ENCODE measurements at places on chromosomes 5 and 9.

GRCh38 chr5:130747556-130747955, 417.5 kb downstream of the HINT1 start:
- no peak for DNase-seq

- DNase-seq, result no peak
Measured at GRCh38 chr9:13900449-13900848, 413.5 kb downstream of the NFIB start.

- DNase-seq, result no peak
Measured at GRCh38 chr5:38367966-38368365, 109.6 kb downstream of the EGFLAM start.

GRCh38 chr5:165805756-165806155, 2300.3 kb downstream of the MAT2B start:
- DNase-seq, result no peak

GRCh38 chr9:18942801-18943200, 90.2 kb downstream of the SAXO1 start:
- DNase-seq, result no peak

- DNase-seq, result peak; percentile 50
Measured at GRCh38 chr5:132260714-132261551, 3.4 kb downstream of the PDLIM4 start.

DNA sequence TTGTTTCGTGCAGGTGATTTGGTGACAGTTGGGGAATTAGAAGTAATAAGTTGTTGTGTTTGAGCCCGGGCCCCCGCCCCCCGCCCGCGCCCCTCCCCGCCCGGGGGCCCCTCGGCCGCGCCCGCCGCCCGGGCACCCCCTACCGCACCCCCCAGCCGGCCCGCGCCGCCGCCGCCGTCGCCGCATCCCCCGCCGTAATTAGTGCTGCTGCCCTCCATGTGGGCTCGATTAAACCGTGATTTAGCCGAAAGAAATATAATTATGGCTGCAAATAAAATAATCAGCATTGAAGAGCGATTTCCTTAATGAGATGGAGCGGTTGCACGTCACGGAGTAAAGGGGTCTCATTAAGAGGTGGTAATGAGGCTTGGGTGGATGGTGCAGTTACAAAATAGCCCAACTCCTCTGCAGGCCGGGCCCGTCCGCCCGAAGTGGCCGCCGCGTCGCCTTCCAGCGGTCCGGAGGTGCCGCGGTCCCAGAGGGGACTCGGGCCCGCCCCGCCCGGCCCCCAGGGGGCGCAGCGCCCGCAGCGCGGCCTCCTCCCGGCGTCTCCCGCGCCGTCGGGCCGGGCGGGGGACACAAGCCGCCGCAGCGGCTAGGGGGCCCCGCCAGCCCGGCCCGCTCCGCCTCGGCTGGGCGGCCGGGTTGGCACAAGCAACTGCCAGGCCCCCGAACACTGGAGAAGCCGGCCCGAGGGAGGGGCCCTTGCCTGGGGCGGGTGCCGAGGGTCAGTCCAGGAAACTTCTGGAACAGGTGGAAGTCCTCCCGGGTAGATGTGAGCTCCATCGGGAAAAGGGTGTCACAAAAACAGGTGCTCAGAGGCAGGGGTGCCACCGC, 6.9 kb upstream of the OTP start:
- peak; percentile 61 for DNase-seq

DNA sequence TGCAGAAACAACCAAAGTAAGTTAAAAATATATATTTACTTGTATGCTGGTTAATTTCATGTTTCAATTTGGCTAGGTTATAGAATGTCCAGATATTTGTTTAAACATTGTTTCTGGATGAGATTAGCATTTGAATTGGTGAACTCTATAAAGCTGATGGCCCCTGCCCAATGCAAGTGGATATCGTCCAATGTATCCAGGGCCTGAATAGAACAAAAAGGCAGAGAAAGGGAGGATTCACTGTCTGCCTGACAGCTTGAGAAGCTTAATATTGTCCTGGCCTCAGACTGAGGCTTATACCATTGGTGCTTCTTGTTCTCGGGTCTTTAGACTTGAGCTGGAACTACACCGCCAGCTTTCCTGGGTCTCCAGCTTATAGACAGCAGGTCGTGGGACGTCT, 446.7 kb upstream of the ACTBL2 start:
- no peak for DNase-seq

- DNase-seq, result peak; percentile 42
Measured at GRCh38 chr9:77648234-77649108, at the start of gene GNA14. Gene GNA14, minus strand, starts transcription at chr9:77648322. Its CDS starts 529 bp downstream, at chr9:77647793.

DNA sequence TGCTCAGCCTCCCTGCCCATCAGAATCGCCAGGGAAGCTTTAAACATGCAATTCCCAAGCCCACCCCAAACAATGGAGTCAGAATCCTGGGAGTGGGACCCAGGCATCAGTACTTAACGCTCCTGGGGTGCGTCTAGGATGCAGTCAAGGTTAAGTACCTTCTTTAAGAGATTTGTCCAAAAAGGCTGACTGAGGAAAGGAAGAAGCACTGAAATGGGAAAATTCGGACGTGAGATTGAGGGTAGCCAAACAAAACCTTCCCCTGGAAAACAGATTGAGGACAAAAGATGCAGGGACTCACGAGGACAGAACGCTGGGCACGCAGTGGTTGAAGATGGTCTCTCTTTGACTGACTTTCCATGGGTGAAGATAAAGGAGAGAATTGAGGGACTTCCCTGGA, 143.5 kb downstream of the MTX3 start:
- no peak for DNase-seq

GRCh38 chr9:107976767-107977166, 487.2 kb upstream of the KLF4 start:
- peak; percentile 69 for DNase-seq

- DNase-seq, result peak; percentile 19
Measured at GRCh38 chr9:89601856-89602562, 2.8 kb upstream of the GADD45G start.

- DNase-seq, result peak; percentile 18
Measured at GRCh38 chr5:59709846-59710245, 183.7 kb downstream of the PDE4D start.

GRCh38 chr9:111300140-111300735, 29.8 kb downstream of the OR2K2 start:
- no peak for DNase-seq

DNA sequence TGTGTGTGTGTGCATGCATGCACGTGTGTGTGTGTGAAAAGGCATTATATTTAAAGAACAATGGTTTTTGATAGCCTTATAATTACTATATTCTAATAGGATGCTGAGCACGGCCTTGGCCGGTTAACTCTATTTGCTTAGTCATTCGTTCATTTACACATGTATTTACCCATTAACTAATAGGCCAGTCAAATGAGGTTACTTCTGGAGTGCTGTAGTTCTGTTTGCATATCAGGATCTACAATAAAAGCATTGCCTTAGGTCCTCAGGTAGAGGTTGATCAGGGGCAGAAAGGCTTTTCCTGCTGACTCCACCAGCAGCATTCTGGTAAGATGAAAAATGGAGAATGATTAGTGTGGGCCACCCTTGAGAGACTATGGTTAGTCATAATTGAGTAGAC, 219.0 kb downstream of the COMMD10 start:
- no peak for DNase-seq

DNA sequence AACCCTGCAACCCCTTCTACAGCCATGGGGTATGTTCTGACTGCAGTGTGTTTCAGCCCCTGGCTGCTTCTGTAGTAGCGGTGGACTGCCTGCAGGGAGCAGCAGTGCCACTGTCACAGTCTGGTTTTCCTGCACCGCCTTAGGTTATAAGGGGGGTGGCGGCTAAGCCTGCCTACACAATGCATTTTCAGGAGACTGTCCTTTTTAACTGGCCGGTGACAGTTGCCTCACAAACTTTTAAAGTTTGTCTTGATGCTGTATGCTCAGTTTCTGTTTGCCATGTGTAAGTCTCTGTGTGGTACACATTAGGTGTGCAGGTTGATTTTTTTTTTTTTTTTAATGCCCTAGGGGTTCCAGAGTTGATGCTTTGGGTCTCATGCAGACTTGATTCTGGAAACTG, 53.0 kb downstream of the NUP214 start:
- peak; percentile 59 for DNase-seq

GRCh38 chr9:14616188-14616982, 76.8 kb downstream of the ZDHHC21 start:
- no peak for DNase-seq

- no peak for DNase-seq
Measured at GRCh38 chr9:4196376-4196775, 103.5 kb downstream of the GLIS3 start.

GRCh38 chr9:110986529-110986928, 51.7 kb downstream of the LPAR1 start:
- no peak for DNase-seq

GRCh38 chr5:115435778-115436712, 108.5 kb downstream of the FEM1C start:
- DNase-seq, result no peak

DNA sequence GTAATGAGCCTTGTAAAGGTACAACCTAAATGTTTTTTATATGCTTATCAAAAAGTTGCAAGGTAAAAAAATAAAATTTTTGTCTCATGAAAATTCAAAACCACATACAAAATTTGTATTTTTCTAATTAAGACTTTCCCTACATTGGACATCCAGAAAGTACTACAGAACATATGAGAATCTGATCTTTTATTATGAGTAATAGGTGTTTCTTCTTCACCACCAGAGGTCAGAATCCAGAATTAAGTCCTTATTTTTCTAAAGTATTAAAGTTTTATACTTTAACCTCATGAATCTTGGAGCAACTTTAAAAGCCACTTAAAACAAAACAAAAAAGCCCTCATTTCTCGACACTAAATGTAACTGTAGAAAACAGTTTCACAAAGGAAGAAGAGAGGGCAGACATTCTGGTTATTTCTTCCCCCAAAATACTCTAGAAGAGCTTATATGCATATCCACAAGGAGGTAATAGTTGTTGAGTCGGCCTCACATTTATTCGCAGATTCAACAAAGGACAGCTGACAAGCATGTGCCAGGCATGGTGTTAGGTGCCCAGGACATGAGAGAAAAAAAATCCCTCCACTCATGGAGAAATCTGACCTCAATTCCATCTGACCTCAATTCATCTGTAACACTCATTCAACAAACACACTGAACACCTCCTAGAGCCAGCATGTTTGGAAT, 69.3 kb downstream of the MLLT3 start:
- DNase-seq, result no peak

- DNase-seq, result no peak
Measured at GRCh38 chr9:98253565-98253964, 1.9 kb downstream of the TBC1D2 start.

GRCh38 chr5:172973127-172973916, 10.2 kb upstream of the ATP6V0E1 start:
- DNase-seq, result no peak

- no peak for DNase-seq
Measured at GRCh38 chr5:97847920-97848631, 665.0 kb upstream of the RIOK2 start.

DNA sequence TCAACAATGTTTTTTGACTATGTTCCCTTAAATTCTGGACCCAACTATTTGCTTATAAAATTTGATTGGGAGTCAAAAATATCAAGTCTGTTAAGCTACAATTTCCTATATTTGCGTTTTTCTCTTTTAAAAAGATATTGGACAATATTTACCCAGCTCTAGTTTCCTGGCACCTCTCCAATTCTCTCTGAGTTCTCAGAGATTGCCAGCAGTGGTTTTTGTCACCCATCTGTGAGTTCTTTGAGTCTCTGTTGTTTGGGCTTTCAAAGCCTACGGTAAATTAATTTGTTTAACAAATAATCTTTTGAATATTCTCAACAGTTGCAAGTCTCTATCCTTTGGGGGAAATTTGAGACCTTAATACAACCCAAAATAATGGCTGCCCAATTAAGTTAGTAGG, 174.2 kb upstream of the PUM3 start:
- no peak for DNase-seq

- no peak for DNase-seq
Measured at GRCh38 chr5:102625468-102625867, 126.7 kb upstream of the SLCO6A1 start.

DNA sequence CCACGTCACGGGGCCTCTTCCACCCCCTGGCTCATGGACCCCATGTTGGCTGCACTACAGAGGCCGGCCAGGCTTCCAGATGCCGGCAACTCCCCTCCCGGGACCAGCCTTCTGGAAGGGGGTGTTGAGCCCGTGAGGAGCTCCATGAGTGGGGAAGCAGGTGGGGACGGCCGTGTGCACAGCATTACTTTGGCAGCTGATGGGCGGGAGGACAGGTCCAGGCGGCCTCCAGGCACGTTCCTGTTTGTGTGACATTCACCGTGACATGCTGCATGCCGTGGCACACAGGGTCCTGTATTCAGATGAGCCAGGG, 29.1 kb upstream of the ABO start:
- DNase-seq, result peak; percentile 7

DNA sequence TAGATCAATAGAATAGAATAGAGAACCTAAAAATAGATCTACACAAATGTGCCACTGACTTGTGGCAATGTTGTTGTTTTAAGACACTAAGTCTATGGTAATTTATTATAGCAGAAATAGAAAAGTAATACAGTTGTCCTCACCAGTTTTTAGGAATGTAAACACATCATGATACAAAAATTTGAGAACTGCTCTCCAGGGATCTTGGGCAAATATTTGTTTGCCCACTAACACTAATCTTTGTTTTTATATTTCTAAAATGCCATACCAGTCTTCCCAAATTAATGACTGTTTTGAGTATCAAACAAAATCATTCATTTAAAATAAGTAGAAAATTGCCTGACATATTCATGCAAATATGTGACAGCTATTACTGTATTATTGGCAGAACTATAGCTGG, 297.6 kb downstream of the BRINP1 start:
- no peak for DNase-seq

DNA sequence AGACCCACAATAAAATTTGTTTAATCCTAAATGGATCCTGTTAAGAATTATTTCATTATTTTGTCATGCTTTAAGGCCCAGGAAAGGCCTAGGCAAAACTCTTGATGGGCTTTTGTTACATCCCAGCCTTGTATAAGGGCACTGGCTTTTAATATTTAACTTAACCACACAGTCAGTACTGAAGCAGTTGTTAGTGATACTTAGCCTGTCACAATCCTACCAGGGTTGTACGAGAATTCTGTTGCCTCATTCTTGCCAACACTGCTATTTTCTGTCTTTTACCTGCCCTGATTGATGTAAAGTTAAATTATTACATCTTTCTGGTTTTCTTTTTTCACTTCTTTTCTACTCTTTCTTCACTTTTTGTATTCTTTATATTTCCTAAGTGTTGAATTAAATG, 10.9 kb downstream of the ZNF169 start:
- no peak for DNase-seq

All from adrenal gland (tissue), 19 donors.